ENCODE measurements at places on chromosomes 13 and 19. TPM values are rescaled to one million over a fixed set of nuclear protein-coding genes. Genes with fewer than 3 reads are reported as not detected.

DNA sequence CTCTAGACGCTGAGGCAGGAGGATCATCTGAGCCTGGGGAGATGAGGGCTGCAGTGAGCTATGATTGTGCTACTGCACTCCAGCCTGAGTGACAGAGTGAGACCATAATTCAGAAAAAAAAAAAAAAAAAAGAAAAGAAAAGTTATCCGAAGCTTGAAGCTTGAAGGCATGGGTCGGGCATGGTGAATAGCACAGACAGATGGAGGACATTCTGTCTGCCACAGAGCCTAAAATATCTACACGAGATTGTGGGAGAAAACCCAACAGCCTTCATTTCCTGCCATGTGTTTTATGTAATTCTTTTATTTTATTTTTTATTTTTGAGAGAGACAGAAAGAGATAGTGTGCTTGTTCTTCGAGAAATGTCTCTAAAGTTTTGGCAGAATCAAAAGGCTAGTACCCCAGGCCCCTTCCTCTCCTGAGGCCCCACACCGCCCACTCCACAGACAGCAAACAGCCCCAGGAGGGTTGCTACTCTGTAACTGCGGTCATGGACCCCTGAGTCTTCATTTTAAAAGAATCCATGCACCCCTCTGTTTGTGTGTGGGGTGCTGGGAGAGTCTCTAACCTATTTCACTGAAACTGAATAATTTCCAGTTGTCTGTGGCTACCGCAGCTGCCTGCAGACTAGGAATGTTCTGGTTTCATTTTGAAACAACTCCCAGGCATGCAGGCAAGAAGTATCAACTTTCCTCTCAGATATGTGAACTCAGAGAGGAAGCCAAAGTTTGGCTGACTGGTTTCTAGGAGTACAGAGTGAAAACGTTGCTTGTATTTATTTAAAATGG is 38.4 kb upstream of the RCBTB2 start:
- peak overlapping the region; percentile 65 for H3K27ac ChIP-seq
- peak; percentile 51 for DNase-seq
- H3K4me3 ChIP-seq = peak overlapping the region; percentile 64
- peaks cover 2% of the 10 kb centered on the region for H3K27me3 ChIP-seq
- H3K36me3 ChIP-seq = no peaks in the 10 kb centered on the region

DNA sequence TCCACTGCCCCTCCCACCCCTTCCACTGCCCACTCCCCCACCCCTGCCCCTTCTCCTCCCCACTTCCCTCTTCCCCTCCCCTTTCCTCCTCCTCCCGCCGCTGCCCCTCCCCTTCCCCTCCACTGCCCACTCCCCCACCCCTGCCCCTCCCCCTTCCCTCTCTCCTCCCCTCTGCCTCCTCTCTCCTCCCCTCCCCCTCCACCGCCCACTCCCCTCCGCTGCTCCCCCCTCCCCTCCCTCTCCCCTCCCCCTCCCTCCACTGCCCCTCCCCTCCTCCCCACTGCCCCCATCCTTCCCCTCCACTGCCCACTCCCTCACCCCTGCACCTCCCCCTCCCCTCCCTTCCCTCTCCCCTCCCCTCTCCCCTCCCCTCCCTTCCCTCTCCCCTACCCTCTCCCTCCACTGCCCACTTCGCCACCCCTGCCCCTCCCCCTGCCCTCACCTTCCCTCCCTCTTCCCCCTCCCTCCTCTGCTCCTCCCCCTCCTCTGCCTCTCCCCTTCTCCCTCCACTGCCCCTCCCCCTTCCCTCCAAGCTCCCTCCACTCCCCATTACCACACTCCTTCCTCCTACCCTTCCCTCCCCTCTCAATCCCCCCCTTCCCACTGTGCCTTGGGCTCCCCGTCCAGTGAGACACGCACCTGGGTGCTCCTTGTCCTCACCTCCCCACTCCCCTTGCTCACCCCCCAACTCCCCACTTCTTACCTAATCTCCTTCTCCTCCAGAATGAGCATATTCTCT is 21.9 kb downstream of the ATP8B3 start:
- no peak for DNase-seq
- no peaks in the 10 kb centered on the region for H3K36me3 ChIP-seq
- H3K4me3 ChIP-seq = no peak overlapping the region
- H3K4me1 ChIP-seq = no peaks in the 10 kb centered on the region
- H3K27ac ChIP-seq = no peak overlapping the region
- peaks cover 5% of the 10 kb centered on the region for H3K27me3 ChIP-seq

DNA sequence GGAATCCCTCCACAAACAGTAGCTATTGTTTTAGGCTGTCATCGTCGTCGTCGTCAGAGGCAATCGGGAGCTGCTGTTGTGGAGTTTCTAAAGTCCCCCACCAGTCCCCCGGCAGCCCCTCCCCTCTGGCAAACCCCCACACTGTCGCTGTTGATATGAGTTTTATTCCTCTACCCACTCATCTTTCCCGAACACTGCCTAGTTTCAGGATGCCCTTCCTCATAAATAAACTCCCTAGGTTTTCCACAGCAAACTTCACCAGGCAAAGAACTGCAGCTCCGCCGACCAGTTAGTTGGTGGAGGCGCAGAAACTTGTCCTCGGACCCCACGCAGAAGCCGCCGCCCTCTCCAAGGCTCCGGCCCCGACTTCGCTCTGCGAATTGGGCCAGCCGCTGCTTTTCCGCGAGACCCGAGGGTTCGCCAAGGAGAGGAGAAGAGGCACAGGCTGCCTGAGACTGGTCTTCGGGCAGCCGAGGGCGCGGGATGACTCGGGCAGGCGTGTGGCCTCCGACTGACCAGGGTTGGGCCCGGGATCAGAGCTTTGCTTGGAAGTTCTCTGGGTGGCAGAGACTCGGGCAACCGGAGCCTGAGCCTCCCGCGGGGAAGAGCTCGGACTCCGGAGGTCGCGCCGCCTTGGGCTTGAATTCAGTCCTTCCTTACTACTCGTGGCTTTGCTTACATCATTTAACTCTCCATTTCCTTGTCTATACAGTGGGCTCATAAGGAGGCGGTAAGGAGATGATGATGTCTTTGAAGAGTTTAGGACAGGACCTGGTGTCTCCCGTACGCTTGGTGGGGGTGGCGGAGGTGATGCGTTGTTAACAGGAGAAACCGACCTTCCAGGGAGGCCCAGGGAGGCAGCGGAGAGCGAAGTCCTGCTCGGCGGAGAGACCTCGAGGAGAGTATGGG is 7.9 kb downstream of the PDX1 start:
- H3K4me3 ChIP-seq = no peak overlapping the region
- H3K4me1 ChIP-seq = peaks cover 8% of the 10 kb centered on the region
- H3K27me3 ChIP-seq = peaks cover 78% of the 10 kb centered on the region
- no peak for DNase-seq
- no peak overlapping the region for H3K27ac ChIP-seq

GRCh38 chr13:20170921-20171320 is 10.1 kb upstream of the GJA3 start:
- no peaks in the 10 kb centered on the region for H3K36me3 ChIP-seq
- peaks cover 12% of the 10 kb centered on the region for H3K4me1 ChIP-seq
- peaks cover 47% of the 10 kb centered on the region for H3K27me3 ChIP-seq
- H3K27ac ChIP-seq = no peak overlapping the region
- no peak overlapping the region for H3K4me3 ChIP-seq

ZIM2 gene
- total RNA-seq = not detected

- H3K4me1 ChIP-seq = peaks cover 47% of the 10 kb centered on the region
- H3K27ac ChIP-seq = peak overlapping the region; percentile 36
- DNase-seq = no peak
- peak overlapping the region; percentile 16 for H3K4me3 ChIP-seq
- H3K36me3 ChIP-seq = no peaks in the 10 kb centered on the region
These were observed 41.2 kb upstream of the KCTD4 start for GRCh38 chr13:45242070-45242469.

CEACAM1 gene
- not detected for total RNA-seq

DNA sequence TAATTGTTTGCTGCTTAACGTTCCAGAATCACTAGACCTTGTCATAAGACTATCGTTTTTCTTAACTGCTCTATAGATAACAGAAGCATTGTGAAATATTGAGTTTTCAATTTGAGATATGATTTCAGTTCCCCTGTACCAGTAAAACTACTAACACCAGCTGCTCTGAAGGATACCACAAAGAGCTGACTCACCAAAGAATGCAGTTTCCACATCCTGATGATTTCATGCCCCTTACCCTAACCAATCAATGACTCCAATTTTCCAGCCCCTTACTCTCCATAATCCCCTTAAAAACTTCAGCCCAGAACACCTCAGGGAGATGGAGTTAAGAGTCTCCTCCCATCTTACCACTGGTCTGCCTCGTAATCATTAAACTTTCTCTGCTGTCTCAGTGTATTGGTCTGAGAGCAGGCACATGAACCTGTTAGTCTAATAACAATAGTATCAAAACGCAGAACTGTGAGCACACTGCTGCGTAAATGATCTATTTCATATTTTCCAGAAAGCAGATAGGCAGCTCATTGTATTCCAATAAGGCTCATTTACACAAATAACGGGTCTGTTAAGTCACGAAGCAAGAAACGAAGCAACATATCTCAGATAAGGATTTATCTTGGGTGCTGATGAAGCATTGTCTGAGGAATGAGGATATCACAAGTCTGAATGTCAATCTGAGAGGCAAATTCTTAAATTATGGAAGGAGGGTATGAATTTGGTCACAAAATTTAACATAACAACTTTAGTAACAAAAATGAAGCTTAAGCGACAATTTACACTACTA is 14.1 kb upstream of the CCNA1 start:
- peak overlapping the region; percentile 51 for H3K4me3 ChIP-seq
- peaks cover 2% of the 10 kb centered on the region for H3K27me3 ChIP-seq
- H3K27ac ChIP-seq = no peak overlapping the region
- DNase-seq = peak; percentile 16
